ENCODE measurements at places on chromosomes 4 and X.

GRCh38 chrX:21658746-21659145 is 616 bp upstream of the KLHL34 start:
- no peak for DNase-seq

GRCh38 chr4:176957353-176958118 is 164.8 kb upstream of the VEGFC start:
- DNase-seq, result no peak

DNA sequence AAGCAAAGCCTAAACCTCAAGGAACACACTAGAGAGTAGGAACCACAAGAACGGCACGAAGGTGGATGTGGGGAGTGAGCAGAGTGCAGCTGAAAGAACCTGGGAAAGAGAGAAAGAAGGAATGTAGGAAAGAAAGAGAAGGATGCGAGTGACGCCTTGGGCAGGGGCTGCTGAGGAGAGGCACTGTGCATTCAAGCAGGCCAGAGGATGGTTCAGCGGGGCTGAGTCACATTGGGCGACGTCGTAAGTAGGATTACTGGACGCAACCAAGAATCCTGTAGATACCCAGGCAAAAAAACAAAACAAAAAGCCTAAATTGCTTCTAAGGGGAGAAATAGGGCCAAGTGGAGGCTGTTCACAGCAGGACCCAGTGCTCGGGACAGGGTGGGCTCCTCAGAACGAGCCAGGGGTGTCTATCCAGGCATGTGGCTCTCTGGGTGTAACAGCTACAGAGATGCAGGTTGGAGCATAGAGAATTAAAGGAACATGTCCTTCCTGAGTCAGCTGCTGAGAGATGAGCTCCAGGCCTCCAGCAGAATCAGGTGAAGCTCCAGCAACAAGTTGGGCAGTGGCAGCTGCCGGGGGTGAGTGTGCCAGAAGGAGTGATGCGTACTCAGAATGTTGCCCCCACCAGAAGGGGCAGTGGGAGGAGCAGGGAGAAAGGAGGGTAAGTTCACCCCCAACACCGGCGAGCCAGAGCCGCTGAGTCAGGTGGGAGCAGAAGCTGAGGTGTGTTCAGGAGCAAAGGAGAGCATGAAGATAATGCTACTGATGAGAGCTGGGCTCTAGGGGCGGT is 38.6 kb downstream of the NELFA start:
- no peak for DNase-seq

- DNase-seq, result no peak
Observed at GRCh38 chr4:76856243-76857073, 41.5 kb downstream of the SOWAHB start.

- peak; percentile 36 for DNase-seq
Observed at GRCh38 chrX:139932073-139932900, 566 bp downstream of the ATP11C start.

- no peak for DNase-seq
Observed at GRCh38 chrX:116009346-116009745, 161.2 kb upstream of the AGTR2 start.

DNA sequence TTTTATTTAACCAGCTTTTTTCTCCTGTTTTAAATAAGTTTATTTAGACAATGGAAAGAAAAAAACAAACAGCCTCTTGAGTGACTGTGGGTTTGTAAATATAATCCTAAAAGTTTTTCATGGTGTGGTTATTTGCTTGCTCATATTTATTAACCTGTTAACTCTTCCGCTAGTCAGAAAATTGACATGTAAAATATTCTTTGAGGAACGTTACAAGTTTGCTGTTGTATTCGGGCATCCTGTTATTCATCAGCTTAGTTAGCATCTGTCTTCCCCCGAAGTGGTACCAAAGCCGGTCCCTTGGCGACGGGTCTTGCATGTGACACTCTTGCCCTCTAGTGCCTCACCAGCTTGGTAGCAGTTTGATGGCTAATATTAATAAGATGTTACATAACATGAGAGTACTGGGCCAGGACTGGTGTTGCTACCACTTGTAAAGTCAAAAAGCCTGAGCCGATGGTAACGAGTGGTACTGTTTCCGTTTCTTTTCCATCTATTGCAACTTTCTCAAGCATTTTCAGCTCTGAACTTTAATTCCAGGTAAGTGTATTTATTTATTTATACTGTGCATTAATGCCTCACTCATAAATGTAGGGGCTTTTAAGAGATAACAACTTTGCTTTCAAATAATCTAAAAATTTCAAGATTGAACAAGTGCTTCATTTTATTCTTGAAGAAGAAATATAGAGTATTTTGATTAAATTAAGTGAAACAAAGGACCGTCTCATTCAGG is at the start of gene NDST3:
Gene NDST3 (plus strand): TSS at position 434 of the 733 bp plus-strand sequence. CDS start 19,425 bp downstream, outside the sequence.
- peak; percentile 62 for DNase-seq

DNA sequence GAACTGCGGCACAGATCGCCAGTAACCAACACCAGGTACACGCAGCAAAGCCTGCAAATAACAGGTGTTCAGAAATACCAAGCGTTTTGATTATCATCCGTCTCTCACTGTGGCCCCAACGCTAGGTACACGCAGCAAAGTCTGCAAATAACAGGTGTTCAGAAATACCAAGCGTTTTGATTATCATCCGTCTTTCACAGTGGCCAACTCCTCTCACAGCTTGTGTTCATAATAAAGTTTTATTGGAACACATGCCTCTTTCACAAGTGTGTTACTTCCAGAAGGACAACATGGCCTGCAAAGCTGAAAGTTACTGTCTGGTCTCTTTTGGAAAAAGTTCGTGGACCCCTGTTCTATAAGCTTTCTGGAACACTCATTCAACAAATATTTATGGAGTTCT is 153.1 kb downstream of the AFAP1 start:
- no peak for DNase-seq

Measured in NAMALWA (cell line).